CD4-positive, alpha-beta T cell treated with Interferon alpha-2 for 1 hour (primary cell): ENCODE measurements at places on chromosomes 3 and 15.

- peak; percentile 51 for DNase-seq
Measured at GRCh38 chr3:111392894-111393398, 149.1 kb upstream of the CD96 start.

- no peak for DNase-seq
Measured at GRCh38 chr3:78738833-78739232, 1029.0 kb downstream of the ROBO1 start.

GRCh38 chr15:63462088-63462487 is 42.3 kb upstream of the USP3 start:
- DNase-seq = no peak

DNA sequence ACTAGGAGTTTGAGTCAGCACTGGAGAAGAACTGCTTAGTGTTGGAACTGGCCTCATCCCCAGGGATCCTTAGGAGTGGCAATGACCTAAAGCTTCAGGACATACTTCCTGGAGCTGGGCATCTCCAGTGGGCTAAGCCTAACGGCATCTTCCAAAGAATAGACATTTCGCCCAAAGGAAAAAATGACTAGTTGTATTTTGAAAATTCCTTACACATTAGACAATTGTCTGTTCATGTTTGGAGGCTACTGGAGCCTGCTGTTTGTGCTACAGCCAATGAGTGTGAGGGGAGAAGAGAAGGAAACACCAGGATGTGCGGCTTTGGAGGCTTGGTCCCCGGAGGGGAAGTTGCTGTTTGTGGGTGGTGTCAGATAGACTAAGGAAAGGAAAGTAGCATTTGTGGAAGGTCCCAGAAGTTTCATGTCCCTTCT is 77.6 kb downstream of the POLR2M start:
- DNase-seq = no peak

DNA sequence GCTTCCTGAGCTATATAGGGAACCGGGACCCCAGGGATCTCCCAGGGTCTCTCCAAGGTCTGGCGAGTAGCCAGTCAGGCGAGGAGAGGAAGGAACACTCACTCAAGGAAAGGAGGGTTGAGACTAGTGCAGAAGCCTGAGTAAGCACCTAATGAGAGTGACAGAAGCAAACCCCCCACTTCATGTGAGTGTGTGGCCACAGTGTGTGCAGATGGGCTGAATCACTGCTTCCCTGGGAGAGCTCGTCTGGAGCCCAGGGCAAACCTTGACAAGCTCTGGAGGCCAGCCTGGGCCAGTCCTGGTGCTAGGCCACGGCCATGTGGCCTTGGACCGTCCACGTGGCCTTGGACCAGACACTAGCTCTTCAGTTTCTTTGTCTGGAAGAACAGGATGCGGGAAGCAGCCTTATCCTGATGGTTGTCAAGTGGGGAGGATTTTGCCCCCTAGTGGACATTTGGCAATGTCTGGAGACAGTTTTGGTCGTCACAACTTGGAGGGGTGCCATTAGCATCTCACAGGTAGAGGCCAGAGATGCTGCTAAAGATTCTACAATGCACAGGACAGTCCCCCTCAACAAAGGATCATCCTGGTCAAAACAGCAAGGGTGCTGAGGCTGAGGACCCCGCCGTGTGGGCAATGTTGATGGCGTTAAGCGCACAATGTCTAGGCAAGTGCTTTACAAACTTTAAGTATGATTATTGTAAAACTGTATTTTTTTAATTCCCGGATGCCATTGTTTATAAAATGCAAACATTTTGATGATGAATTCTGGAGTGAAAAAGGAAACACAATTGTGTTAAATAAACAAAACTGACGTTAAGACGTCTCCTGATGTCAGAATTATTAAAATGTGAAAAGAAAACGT is 34.8 kb upstream of the CTSH start:
- peak; percentile 10 for DNase-seq

DNA sequence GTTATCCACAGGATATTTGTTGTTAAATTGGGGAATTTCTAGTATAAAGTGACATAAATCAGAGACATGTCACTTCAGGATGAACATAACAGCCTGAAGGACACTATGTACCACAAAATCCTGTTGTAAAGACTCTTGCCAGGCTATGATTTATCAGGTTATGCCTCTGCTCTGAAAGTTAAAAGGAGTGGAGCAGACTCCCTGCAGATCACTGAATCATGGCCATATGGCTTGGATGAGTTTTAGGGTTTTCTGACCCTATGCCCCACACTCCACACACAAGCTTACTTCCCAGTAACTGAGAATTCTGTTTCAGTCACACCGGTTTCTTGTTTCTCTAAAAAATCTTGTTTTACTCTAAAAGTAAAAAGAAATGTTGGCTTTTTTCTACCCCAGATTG is 869.4 kb downstream of the NAALADL2 start:
- DNase-seq = no peak

DNA sequence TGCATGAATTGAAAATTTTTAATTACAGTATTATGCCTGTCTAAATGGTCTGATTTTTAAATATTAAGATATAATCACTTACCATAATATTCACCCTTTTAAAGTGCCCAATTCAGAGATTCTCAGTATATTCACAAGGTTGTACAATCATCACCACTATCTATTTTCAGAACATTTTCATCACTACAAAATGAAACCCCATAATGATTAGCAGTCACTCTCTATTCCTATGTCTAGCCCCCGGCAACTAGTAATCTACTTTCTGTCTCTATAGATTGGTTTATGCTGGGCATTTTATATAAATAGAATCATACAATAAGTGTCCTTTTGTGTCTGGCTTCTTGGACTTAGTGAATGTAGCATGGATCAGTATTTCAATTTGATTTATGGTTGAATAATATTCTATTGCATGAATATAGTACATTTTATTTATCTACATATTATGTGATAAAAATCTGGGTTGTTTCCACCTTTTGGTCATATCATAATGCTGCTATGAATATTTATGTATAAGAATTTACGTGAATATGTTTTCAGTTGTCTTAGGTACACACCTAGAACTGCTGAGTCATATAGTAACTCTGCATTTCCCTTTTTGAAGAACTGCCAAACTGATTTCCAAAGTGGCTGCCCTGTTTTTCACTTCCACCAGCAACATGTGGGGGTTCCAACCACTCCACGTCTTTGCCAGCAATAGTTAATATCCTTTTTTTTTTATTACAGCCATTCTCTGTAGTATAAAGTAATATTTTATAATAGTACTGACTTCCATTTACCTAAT is 485.7 kb upstream of the ZNF385D start:
- DNase-seq = no peak

DNA sequence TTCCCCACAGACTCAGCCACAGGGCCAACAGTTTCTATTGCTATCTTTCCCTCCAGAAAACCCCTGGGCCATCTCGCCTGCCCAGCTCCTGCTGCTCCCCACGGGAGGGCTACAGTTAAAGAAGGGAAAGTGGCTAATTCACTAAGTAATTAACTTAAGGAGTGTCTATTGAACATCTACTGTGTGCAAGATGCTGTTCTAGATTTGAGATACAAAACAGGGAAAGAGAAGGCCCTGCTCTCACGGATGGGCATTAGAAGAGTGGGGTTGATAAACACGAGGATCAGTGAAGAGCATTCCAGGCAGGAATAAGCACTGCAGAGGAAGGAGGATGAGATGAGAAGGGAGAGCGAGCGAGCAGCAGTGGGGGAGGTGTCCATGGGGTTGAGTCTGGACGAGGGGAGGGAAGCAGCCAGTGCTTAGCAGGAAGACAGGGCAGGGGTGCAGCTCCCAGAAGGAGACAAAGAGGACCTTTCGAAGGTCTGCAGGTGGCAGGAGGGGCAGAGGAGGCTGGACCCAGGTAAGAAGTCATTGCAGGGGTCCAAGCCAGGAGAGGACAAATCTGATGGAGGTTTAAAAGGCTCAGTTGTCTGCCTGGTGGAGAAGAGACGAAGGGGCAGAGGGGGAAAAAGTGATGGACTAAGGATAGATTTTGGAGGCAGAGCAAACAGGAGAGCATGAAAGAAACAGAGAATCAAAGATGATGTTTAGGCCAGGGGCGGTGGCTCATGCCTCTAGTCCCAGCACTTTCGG is 64.7 kb downstream of the KLF15 start:
- DNase-seq = no peak
